ENCODE measurements at places on chromosomes 7 and 10. TPM values are rescaled to one million over a fixed set of nuclear protein-coding genes. Genes with fewer than 3 reads are reported as not detected.

Gene GIMAP8
- 12.3 TPM for total RNA-seq

Gene ZNF467
- total RNA-seq, result not detected

Gene CH25H
- not detected for total RNA-seq

Gene ADCY1
- total RNA-seq, result 0.79 TPM

Gene TCERG1L
- total RNA-seq, result 0.93 TPM

Gene SPDYE6
- not detected for total RNA-seq

Gene MCMBP
- 137 TPM for total RNA-seq

Gene DKK1
- not detected for total RNA-seq

Gene ELN
- not detected for total RNA-seq

Gene CCDC186
- total RNA-seq, result 11.3 TPM

Gene CCDC172
- total RNA-seq, result not detected

Gene TACC2
- not detected for total RNA-seq

Gene SLC26A4
- total RNA-seq, result 0.78 TPM
